Subcutaneous preadipocyte (primary cell): ENCODE measurements at places on chromosomes 2 and 18. TPM values are rescaled to one million over a fixed set of nuclear protein-coding genes. Genes with fewer than 3 reads are reported as not detected.

Gene EVA1A
- total RNA-seq: 3.3 and 18.2 TPM in 2 replicates

Gene AQP12B
- total RNA-seq: not detected in 2 replicates

Gene SLC19A3
- total RNA-seq: 1.4 and 1.8 TPM in 2 replicates

Gene C1GALT1C1L
- 0.78 and 1.1 TPM in 2 replicates for total RNA-seq

Gene DUSP28
- total RNA-seq: 2.9 and 3.7 TPM in 2 replicates

Gene SCLY
- total RNA-seq: 15.1 and 27.8 TPM in 2 replicates

Gene DTNA
- 24.6 and 31.6 TPM in 2 replicates for total RNA-seq

Gene ITGA4
- total RNA-seq: 86.0 and 117 TPM in 2 replicates

Gene PFN4
- 0.78 TPM in 1 of 2 replicates, not detected in the other for total RNA-seq

Gene UBE2F
- total RNA-seq: 34.2 and 36.8 TPM in 2 replicates

Gene VAMP8
- 0.59 TPM in 1 of 2 replicates, not detected in the other for total RNA-seq

Gene KLHL14
- total RNA-seq: not detected in 2 replicates

Gene GBX2
- total RNA-seq: under 0.01 TPM in 1 of 2 replicates, not detected in the other

Gene NPHP1
- total RNA-seq: 5.3 and 5.5 TPM in 2 replicates

Gene CCDC68
- total RNA-seq: 1.5 and 2.0 TPM in 2 replicates

Gene NDC80
- total RNA-seq: 26.5 and 43.2 TPM in 2 replicates

Gene SUMO1
- total RNA-seq: 79.4 and 90.3 TPM in 2 replicates

Gene HOXD10
- total RNA-seq: 2.7 TPM in 1 of 2 replicates, not detected in the other

Gene DCDC2C
- not detected in 2 replicates for total RNA-seq

Gene BMP10
- total RNA-seq: under 0.01 TPM in 1 of 2 replicates, not detected in the other

Gene ACP1
- total RNA-seq: 60.8 and 73.5 TPM in 2 replicates

Gene SLC40A1
- total RNA-seq: 0.39 and 0.73 TPM in 2 replicates

Gene PHLPP1
- total RNA-seq: 6.2 and 10.2 TPM in 2 replicates

Gene GDF7
- total RNA-seq: under 0.01 TPM in 2 replicates

Gene ZEB2
- 70.9 and 79.4 TPM in 2 replicates for total RNA-seq

Gene EML6
- 4.0 and 4.1 TPM in 2 replicates for total RNA-seq

Gene GCG
- not detected in 2 replicates for total RNA-seq

Gene RGPD6
- total RNA-seq: 20.9 and 32.8 TPM in 2 replicates

Gene AKAIN1
- not detected in 2 replicates for total RNA-seq

Gene LRP2
- total RNA-seq: not detected in 2 replicates

Gene KLF7
- 16.2 and 19.7 TPM in 2 replicates for total RNA-seq

Gene SPATA3
- not detected in 2 replicates for total RNA-seq

Gene CNGA3
- under 0.01 TPM in 2 replicates for total RNA-seq

Gene IL1F10
- not detected in 2 replicates for total RNA-seq
